Activated CD8-positive, alpha-beta memory T cell treated with anti-CD3 and anti-CD28 coated beads, Interleukin-2, amount 50 U/mL, for 4 hours (primary cell): ENCODE measurements at places on chromosomes 3 and 15.

GRCh38 chr3:37154668-37155314, 19.6 kb downstream of the LRRFIP2 start:
- DNase-seq, result no peak

DNA sequence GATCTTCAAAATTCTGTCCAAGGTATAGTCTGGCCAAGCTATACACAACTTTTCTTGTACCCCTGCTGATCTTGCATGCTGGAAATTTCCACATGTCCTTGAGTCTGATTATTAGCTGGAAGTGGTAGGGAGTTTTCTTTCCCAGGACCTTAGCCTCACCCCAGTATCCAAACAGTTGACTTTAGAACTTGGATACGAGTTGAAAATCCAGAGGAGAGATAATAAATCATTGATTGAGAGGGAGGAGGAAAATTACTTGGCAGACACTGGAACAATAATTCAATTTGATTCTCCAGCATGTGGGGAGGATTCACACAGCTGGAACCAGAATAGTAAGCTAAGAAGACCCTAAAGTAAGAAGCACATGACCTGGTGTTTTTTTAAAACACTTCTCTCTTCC, 116.4 kb downstream of the IL5RA start:
- no peak for DNase-seq

- DNase-seq, result no peak
Measured at GRCh38 chr3:150589759-150590158, 13.4 kb upstream of the SELENOT start.

DNA sequence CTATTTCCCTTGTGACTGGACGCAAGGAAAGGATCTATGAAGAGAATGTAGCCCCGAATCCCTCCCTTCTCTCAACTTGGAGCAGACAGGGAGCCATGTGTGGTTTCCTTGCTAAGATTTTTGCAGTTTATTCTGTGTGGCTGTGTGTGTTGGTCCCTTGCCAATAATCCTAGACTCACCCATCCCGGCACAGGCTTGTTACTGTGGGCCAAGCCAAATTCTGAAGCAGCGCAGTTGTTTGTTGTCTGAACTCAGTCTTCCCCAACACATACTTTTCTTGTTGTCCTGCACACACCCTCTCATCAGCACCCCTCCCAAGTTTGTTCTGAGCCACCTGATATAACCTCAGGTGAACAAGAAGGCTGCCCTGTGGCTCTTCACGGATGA, 193.3 kb upstream of the CTDSPL start:
- DNase-seq, result no peak

DNA sequence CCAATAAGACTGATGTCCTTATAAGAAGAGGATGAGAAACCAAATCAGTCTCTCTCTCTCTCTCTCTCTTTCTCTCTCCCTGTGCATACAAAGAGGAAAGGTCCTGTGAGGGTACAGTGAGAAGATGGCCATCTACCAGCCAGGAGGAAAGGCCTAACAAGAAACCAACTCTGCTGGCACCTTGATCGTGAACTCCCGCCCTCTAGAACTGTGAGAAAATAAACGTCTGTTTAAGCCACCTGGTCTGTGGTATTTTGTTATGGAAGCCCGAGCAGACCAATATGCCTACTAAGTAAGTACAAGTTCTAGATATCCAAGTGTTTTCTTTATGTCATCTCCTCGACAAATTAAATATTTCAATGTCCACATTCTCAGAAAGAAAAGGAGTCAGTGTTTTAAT, 44.9 kb upstream of the TMC3 start:
- no peak for DNase-seq

- no peak for DNase-seq
Measured at GRCh38 chr3:129077222-129077621, 16.6 kb downstream of the GP9 start.

- no peak for DNase-seq
Measured at GRCh38 chr3:111932946-111933345, 45.9 kb upstream of the ABHD10 start.

DNA sequence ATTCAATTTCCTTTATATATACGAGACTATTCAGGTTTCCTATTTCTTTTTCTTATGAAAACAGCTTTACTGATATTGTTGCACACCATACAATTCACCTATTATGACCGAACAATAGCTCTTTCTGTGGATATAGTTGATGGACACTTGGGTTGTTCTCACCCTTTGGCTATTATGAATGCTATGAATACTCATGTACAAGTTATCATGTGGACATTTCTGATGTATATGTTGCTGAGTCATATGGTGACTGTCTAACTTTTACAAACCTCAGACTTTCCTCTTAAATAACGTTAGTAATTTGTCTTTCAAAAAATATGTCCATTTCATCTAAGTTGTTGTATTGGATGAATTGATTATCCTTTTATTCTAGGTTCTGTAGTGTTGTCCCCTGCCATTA, 15.7 kb upstream of the USF3 start:
- DNase-seq, result no peak

GRCh38 chr3:192636517-192637444, 90.6 kb downstream of the FGF12 start:
- DNase-seq, result no peak

GRCh38 chr15:73754461-73754860, 1.3 kb upstream of the INSYN1 start:
- no peak for DNase-seq

DNA sequence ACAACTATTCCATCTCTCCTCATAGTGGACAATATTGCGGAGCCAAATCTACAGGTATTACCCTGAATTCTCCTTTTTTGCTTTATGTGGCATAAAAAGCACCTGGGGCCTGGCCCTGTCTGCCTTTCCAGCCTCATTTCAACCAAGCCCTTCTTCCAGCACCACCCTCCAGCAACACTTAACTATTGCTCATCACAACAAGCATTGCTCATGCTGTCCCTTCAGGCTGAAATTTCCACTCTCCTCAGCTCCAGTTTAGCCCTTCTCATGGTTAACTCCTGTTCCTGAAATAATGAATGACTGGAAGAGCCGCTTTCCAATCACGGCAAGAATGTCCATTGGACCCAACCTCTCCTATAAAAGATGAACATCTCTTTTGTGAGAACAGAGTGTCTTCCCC, 107.4 kb downstream of the P2RY1 start:
- no peak for DNase-seq

DNA sequence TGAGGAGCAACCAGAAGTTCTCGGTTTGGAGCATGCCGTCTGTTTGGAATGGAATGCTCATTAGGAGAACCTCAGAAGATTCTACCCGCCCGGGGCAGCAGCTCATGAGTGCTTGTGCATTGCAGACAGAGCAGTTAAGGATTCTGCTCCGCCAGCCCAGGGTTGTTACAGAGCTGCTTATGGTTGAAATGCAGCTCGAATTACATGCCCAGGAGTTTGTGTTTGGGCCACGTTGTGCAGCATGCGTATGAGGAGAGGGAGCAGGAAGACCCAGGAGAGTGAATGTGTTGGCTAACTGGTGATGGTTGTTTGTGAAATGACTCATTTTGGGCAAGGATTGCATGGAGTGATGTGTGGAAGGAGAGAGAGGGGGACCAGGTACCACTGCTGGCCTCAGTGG, 9.0 kb downstream of the FGD5 start:
- no peak for DNase-seq

GRCh38 chr15:76057332-76058000, 2.3 kb upstream of the TMEM266 start:
- DNase-seq, result peak; percentile 38

GRCh38 chr15:90190606-90191343, 10.4 kb upstream of the SEMA4B start:
- no peak for DNase-seq

DNA sequence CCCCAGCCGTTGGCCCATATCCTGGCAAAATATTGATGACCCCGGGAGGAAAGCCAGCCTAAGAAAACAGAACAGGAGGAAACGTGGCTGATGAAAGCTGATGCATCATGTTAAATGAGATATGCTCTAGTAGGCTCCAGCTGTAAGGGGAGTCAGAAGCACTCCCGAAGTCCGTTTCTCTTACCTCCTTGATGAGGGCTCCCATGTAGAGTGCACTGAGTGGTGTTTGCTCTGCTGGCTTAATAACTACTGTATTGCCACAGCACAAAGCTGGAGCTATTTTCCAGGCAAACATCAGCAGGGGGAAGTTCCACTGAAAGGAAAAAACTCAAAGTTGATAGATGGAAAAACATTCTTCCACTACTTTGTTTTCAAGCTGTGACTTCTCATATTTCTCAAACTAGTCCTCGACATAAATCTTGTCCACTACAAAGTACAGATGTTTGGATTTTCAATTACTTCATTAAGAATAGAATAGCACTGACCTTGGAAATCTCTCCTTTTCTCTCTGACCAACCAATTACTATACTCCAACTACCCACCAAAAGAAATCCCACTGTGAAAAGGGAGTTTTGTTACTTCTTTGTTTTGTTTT, 72.7 kb downstream of the ALDH1A2 start:
- DNase-seq, result no peak

GRCh38 chr15:39874890-39875549, 45.0 kb downstream of the GPR176 start:
- no peak for DNase-seq

- DNase-seq, result no peak
Measured at GRCh38 chr15:100082761-100083402, 258.9 kb downstream of the ADAMTS17 start.

GRCh38 chr3:169350228-169350627, 313.3 kb downstream of the MECOM start:
- DNase-seq, result no peak

DNA sequence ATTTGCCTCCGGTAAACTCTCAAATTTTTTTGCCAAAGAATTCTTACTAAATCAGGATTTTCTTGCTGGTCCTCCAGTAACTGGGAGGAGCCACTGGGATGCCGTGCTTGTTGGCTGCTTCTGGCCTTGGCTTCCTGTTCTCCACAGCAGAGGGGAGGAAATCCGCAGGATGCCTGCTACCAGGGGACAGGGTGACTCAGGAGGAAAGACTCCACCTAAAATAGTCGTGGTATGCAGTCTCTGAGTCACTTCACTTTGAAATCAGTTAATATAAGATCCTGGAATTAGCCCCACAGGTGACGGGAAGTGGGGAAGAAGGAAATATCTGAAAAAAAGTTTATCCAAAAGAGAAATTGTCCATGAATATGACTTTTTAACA, 6.5 kb upstream of the TM4SF18 start:
- DNase-seq, result no peak

GRCh38 chr3:176935194-176935888, 261.9 kb downstream of the TBL1XR1 start:
- no peak for DNase-seq

DNA sequence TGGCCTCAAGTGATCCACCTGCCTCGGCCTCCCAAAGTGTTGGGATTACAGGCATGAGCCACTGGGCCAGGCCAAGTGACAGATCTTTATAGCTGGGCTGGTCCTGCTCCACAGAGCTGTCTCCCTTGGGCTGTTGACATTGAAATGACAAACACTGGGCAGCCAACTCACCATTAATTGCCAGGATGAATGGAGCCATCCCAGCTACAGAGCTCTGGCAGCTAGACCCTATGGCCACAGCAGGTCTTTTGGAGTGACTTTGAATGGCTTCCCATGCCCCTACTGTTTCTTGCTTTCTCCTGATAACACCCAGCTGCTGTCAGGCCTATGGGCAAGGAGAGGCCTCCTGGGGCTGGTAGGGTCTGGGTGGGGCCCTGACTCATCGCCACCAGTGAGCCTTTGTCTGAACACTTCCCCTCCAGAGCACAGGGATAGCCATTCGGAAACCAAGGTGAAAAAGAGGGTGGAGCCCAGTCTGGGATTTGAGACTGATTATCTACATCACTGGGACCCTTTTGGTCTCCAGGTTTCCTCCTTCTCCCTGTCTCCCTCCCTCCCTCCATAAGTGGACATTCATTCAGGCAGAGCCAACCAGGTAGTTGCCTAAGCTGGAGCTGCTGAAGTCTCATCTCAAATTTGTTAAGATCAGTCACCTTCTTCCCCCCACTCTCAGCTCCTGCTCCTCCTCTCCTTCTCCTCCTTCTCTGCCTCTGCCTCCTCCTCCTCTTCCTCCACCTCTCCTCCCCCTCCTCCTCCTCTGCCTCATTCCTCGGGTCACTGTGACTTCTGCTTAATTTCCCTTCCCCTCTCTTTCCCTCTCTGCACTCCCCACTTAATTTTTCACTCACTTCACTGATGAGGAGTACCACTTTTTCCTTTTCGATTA, 34.0 kb downstream of the BHLHE40 start:
- DNase-seq, result no peak

GRCh38 chr3:4759689-4760312, 219.4 kb upstream of the BHLHE40 start:
- DNase-seq, result no peak

- DNase-seq, result no peak
Measured at GRCh38 chr15:100980410-100981046, 61.4 kb downstream of the LRRK1 start.

- DNase-seq, result no peak
Measured at GRCh38 chr3:41681479-41681878, 280.4 kb downstream of the ULK4 start.

DNA sequence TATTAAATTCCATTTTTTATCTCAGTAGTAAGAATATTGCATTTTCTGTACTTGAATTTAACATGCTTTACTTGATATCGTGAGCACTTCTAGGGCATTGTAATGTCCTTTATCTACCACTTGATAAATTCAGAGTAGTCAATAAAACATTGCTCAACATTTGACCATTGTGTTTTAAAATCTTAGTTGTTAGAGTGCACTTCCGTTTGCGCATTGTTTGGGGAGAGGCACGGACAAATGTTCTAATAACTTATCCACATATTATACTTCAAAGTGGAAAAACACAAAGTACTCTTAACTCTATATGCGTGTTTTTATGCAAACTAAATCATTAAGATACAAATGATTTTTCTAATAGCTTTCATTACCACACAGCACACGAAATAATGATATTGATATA, 419 bp downstream of the FAM227B start:
- no peak for DNase-seq

DNA sequence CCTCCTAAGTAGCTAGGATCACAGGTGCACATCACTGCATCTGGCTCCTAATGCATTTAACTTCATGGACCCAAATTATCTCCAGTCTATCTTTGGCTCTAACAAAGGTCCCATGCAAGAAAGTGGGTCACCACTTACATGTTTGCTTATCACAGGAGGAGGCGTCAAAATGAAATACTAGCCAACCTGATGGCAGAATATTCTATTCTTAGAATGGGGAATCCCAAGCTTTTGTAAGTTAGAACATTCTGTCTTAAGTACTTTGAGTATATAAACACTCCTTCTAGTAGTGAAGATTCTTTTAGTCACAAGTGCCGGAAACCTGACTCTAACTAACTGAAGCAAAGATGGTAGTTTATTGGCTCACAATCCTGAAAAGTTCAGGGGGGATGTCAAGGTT, 72.0 kb upstream of the ADAMTS9 start:
- no peak for DNase-seq

DNA sequence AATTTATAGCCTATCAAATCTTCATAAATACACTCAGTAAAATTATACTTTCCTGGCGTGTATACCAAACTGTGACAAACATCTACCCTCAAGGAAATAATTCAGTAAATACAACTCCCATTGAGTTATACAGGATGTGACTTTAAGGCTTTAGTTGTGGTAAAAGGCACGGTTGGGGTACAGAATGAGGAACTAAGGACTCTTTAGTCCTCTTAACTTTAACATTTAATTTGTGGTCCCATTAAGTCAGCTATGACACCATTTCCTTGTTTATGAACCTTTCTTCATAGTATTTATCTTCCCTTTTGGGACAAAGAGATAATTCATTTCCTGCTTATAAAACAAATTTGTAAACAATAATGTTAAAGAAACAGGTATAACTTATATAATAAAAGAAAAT, 30.2 kb downstream of the IFT80 start:
- no peak for DNase-seq
